ENCODE measurements at places on chromosomes 2 and 18.

- no peak for DNase-seq
Measured at GRCh38 chr18:37598966-37599896, 33.6 kb upstream of the CELF4 start.

- DNase-seq = no peak
Measured at GRCh38 chr2:74756356-74756890, 77.5 kb upstream of the HK2 start.

DNA sequence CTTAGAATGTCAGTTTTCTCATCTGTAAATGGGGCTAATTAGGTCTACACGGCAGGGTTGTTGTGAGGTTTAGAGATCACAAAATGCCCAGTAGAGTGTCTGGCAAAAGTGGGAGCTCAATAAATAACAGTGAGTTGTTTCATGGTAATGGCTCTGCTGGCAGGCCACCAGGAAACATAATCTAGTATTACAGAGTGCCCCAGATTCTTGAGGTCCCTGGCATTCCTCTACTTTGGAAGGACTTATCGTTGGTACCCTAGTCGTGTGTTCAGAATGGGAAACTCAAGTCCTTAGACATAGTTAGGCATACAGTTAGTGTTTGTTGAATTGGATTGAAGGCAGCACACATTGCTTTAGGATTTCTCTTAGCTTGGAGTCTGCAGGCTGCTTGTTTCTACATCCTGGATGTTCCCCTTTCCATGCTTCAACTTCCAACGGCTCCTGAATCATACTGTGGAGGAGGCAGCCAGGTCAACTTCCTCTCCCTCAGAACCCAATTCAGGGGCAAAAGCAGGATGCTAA lies 161.5 kb upstream of the FOSL2 start:
- DNase-seq = no peak

GRCh38 chr18:26005950-26006349 lies 84.5 kb downstream of the SS18 start:
- DNase-seq = no peak

GRCh38 chr18:68841301-68841700 lies 43.4 kb downstream of the CCDC102B start:
- no peak for DNase-seq

GRCh38 chr2:152585830-152586484 lies 131.3 kb downstream of the PRPF40A start:
- no peak for DNase-seq

DNA sequence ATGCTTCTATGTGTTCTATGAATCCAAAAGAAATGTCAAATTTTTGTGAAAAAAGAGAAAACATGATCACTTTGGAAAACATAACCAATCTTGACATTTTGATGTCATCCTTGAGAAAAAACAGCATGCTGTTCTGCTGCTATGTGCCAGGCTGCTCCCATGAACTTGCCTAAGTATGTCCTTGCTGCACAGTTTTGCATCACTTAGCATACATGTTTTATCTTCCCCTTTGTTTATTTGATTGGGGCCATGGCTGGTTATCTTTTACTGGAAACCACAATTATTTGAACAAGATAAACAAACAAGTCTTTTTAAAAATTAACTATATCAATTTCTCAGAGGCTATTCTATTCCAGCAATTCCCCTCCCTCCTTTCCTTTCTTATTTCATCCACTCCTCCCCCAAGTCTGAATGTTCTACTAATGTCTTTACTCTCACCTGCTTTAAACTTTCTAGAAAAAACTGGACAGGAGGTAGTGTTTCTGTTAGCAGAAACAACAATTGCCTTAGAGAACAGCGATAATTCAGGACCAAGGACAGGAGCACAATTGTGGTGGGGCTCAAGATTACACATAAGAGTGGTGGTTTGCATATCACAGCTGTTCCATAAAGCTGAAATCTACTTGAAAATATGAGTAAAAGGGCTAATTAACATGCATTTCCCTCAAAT lies 6.7 kb downstream of the AOX1 start:
- no peak for DNase-seq

GRCh38 chr2:238654479-238655197 lies 193.2 kb upstream of the TWIST2 start:
- no peak for DNase-seq

GRCh38 chr2:29753671-29754444 lies 167.5 kb downstream of the ALK start:
- DNase-seq = no peak

DNA sequence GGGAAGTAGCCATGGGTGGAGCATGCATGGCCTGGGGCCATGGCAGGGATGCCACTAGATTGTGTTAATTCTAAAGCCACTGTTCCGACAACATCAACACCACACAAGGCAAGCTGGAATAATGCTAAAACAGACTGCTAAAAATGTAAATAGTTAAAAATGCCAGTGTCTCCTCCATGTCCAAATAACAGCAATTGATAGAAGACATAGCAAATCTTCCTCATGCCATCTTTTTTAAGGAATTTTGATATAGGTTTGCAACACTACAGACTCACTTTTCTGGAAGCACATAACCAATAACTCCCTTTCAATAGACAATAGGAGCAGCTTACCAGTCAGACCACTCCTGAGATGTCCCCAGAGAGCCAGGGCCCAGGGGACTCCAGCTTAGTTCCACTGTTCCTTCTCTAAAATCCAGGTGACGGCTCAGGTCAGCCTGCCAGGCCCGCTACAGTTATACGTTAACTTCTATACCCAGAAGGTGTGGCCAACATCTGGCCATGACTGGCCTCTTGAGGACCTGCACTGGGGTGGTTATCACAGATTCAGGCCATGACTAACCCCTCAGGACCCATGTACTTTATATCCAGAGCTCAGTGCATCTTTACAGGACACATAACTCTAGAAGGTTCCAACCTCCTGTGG lies 20.3 kb downstream of the TUBB6 start:
- DNase-seq = no peak

DNA sequence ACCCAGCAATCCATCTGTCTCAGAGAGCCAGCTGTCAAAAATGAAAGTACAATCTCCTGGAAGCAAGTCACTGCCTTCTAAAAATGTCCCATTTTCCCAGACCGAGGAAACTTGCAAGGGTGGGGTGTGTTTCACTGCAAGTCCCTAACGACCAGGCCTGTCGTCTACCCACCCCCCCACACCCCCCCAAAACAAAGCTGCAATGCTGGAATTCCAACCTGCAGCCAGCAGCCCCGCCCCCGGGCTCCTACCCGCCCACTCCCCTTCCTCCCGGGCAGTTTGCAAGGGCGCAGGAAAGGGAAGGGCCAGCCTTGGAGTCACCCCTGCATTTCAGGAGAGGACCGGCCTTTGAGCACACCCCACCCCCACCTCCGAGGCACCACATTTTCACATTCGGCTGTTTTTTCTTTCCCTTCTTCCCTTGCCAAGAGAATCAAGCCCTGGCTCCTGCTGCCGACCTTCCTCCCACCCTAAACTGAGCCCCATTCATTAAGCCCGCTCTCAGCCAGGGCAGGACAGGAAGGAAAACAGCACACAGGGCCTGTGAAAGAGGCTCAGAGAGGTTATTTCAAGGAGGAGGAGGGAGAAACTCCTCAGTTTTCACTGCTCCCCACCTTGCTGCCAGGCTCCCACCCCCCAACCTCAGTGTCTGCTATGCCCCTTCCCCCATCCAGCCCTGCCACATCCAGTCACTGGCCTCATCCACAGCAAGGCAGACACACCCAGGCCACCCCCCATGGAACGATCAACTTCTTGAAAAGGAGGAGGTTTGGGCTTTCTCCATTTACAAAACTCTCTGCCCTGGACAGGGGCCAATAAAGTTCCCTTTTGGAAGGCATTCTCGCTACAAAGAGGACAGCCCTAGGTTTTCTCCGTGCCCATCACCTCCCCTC lies 11.3 kb downstream of the SMAD7 start:
- DNase-seq = no peak

DNA sequence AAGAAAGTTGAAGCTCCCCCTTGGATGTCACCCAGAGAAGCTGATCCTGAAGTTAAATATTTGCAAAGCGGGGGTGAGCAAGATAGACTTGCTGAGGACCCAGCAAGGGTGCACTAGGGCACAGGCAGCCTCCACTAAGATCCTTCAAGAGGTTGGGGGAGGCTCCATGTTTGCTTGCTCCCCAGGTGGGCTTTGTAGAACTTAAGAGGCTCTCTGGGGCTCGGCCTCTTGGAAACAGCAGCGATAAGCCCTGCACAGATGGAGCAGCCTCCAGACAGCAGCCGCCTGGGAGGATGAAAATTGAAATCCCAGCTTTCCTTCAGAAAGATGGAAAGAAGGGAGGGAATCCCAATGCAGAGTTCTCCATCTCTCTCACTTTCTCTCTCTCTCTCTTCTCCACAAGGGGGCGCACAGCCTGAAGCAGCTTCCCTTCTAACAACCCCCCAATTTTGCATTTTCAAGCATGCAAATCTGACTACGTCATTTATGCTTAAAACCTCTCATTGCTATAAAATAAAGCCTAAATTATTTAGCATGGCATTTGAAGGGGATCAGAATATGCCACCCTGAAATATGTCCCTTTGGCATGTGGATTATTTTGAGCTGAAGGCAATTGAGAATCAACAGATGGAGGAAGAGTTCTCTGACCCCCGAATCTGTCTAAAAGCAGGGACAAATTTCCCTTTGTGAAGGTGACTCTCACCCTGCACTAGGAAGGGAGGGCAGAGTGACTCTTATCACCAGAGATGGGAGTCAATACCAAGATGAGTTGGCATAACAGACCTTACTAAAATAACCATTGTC lies 185.7 kb upstream of the KLHL29 start:
- DNase-seq = no peak

- no peak for DNase-seq
Measured at GRCh38 chr2:218270721-218271486, 585 bp downstream of the PNKD start.

- DNase-seq = no peak
Measured at GRCh38 chr2:15767679-15768078, 172.7 kb upstream of the MYCN start.

GRCh38 chr2:181354626-181355025 lies 102.6 kb upstream of the ITGA4 start:
- DNase-seq = no peak

DNA sequence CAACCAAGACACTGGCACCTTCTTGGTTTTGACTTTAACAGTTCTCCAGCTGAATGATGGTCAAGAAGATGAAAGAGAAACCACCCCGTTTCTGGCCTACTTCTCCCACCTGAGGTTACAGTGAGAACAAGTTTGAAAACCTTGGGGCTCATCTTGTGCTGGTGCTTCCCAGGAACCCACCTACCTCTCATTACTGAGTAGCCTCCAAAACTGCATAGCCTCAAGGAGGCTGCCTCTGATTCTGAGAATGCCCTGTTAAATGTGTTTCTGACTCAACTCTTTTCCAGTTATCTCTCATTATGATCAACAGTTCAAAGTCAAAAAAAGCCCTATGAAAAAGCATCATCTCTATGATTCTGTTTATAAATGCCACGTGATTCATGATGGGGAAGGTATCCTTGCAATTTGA lies 121.9 kb downstream of the CACNB4 start:
- no peak for DNase-seq

- DNase-seq = no peak
Measured at GRCh38 chr2:187003038-187003554, 154.1 kb upstream of the ZSWIM2 start.

DNA sequence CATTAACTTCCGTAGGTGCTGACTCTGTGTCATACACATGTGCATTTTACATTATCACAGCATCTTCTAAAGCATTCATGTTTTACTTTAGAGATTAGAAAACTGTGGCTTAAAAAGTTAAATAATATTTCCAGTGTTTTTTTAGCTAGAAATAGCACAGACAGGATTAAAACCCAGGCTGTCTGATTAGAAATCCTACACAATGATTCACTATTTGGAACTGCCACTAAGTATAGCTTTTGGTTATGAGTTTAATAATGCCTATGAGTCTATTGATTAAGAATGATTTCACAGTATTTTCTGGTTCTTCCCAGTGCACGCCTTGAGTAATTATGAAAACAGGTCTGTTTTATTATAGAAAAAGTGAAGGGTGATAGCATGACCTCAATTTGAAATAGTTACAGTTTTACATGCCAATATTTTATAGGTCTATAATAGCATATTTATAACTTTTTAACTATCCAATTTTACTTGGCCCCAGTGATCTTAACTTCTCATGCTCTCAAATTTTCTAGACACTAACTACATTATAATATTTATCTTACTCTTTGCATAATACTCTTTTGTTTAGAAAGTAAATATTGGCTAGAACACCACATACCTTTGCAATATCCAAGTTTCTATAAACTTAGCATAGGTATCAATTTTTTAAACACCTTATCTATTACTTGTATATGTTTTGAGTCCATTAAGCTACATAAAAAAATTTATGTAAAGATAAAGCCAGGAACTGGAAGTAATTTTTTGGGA lies 313.2 kb downstream of the RND3 start:
- no peak for DNase-seq

DNA sequence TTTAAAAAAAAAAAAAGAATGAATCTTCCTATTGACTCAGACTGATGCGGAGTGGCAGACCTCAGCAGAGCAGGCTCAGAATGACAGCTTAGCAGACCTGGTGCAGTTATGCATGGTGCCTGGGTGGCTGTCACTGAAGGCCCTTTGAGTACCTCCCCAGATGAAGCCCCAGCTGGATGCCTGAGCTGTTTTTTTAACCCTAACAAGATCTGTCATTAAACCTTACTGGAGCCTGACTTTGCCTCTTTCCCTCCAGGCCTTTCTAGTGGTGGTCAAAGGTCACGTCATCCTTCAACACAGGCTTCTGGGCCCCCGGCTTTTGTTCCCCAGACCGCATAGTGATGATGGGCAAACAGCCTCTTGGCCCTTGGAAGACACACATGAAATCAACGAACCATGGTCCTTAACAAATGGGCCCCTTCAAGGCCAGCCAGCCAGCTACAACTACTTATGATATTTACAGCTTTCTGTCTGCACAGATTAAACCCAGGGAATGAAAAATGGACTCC lies 138.3 kb upstream of the CYP1B1 start:
- no peak for DNase-seq

- DNase-seq = no peak
Measured at GRCh38 chr2:239826786-239827522, 198.2 kb downstream of the NDUFA10 start.

- no peak for DNase-seq
Measured at GRCh38 chr18:70826571-70826970, 537.7 kb downstream of the SOCS6 start.

- DNase-seq = no peak
Measured at GRCh38 chr2:42084231-42084671, 36.4 kb downstream of the PKDCC start.

- no peak for DNase-seq
Measured at GRCh38 chr2:128450211-128451024, 131.8 kb upstream of the HS6ST1 start.

GRCh38 chr2:119550856-119551255 lies 6.6 kb downstream of the CFAP221 start:
- DNase-seq = no peak

GRCh38 chr2:176074919-176075425 lies 8.8 kb downstream of the EVX2 start:
- peak; percentile 76 for DNase-seq

DNA sequence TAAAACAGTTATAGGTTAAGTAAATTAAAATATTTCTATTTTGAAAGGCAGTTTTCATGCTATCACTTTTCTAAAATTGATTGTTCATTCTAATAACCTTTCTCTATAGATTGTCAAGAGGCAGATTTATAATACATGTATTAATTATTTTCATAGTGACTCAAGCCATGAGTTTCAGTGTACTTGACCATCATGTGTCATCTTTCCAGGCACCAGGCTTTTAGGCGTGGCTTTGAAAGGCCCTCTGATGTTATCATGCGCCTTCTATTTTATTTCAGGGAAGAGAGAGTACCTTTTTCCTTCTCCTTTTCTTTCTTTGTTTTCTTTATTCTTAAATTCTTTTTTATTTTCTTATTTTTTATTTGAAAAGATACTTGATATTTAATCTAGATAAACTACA lies 128.3 kb upstream of the ETAA1 start:
- no peak for DNase-seq

- peak; percentile 19 for DNase-seq
Measured at GRCh38 chr2:100819370-100820272, at the start of gene NPAS2. TSS of gene NPAS2 (plus strand) at chr2:100820139. CDS start at chr2:100904755, 84,616 bp downstream.

- DNase-seq = no peak
Measured at GRCh38 chr2:28507796-28508764, 12.2 kb downstream of the PLB1 start.

Data from NCI-H1105 treated with DMSO at 0.1 percent for 48 hours (cell line).